ENCODE measurements at places on chromosomes 3 and 15. TPM values are rescaled to one million over a fixed set of nuclear protein-coding genes. Genes with fewer than 3 reads are reported as not detected.

DNA sequence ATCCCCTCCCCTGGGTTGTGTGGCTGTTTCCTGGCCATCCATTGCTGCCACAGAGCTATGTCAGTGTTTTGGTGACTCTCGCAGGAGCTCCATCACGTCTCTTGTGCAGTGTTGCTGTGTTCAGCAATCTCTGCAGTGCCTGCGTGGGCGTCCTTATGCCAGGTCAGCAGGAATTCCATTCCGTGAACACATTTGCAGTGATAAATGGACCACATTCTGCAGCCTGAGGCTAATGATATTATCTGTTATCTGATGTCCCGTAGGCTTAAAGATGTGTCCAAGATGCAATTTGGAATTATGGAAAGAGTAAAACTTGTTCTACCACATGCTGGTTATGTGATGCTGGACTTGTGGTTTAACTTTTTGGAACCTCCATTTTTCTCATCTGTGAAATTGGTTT lies 25.5 kb upstream of the COL6A6 start:
- no peak overlapping the region for H3K4me3 ChIP-seq
- H3K27ac ChIP-seq, result no peak overlapping the region

The DHFR2 gene
- total RNA-seq, result 2.1 TPM

The STRIT1 gene
- not detected for total RNA-seq

DNA sequence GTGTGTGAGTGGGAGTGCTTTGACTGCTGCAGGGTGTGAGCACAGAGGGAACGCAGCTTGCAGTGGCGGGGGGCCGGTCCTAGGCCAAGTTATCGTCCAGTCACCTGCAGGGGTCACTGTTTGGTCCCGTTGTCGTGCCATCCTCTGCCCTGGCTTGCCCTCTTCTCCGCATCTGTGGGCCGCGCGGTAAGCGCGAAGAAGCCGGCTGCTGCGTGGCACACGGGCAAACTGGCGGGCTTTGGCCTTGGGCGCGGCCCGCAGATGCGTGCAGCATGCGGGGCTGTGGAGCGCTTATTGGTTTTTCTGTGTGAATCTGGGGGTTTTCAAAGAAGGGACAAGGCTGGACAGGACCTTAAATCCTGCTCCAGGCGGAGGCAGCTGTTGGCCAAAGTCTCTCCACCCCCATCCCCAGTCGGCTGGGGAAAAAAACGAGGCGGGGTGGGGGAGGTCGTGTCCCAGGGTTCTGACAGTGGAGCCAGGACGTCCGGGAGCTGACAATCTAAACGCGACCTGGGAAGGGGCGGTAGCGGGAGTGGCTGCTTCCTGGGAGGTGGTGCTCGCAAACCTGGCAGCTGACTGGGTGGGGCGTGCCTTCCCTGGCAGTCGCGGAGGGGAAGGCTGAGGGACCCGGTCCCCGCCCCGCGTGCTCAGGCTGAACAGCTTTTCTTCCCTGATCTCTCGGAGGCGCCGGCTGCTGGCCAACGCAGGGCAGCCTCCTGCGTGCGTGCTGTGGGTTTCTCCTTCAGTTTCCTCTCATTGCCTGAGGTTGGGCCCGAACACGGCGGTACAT lies 39.7 kb upstream of the VEPH1 start:
- no peak overlapping the region for H3K27ac ChIP-seq
- H3K4me1 ChIP-seq, result peaks cover 4% of the 10 kb centered on the region

The RPUSD3 gene
- 34.8 TPM for total RNA-seq
